Spinal cord (tissue), 10 donors: ENCODE measurements at places on chromosomes 13 and 19.

DNA sequence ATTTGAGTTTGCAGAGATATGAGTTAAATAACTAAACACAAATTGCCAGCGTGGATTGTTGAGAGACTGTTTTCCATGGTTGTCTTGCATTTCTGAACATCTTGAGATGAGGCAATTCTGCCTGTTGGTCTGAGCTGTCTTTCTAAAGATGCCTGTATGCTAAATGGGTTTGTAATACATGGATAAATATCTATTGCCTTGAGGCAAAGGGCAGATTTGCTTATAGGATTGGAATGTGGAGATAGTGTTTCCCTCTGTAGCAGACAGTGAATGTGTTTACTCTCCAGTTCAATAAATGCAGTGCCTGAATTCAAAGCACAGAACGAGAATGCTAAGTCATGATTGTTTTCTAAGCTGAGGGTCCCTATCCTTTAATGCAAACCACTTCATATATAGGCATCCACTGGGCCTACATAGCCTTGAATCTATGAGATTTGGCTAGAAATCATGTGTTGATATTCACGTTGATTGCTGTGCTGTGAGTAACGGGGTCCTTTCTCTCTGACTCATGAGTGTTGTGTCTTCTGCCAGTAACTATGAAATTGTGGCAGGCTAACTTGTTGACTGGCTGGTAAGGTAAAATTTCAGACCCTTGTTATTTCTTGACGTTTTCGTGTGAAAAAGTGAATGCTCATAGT is 2554.8 kb downstream of the PCDH9 start:
- H3K27ac ChIP-seq: no peak overlapping the region
- DNase-seq: no peak
- H3K4me3 ChIP-seq: no peak overlapping the region
- no peaks in the 10 kb centered on the region for H3K36me3 ChIP-seq

DNA sequence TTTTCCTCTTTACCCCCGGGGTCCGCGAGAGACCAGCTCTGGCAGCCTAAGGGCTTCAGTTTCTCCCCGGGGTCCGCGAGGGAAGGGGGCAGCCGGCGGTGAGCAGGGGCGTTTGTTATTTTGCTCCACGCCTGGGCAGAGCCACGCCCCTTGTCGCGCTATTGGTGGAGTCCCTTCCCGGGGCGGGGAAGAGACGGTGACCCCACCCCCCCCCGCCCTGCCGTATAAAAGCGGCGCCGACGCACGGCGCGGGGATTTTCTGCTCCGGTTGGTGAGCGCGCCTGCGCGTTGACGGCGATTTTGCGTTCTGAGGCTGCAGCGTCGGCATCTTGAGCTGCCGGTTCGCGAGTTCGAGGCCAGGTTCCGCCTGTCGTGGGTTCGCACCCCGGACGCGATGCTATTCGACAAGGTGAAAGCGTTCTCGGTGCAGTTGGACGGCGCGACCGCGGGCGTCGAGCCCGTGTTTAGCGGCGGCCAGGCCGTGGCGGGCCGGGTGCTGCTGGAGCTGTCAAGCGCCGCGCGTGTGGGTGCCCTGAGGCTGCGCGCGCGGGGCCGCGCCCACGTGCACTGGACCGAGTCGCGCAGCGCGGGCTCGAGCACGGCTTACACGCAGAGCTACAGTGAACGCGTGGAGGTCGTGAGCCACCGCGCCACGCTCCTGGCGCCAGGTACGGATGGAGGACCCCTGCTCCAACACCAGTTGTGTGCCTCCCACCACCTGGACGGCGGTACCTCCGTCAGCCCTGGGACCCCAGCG is at the start of gene ARRDC2:
TSS of gene ARRDC2 (plus strand) at position 254 of the 757 bp plus-strand sequence. CDS start at position 395, 141 bp downstream.
- H3K36me3 ChIP-seq: peaks cover 14% of the 10 kb centered on the region
- H3K27me3 ChIP-seq: no peaks in the 10 kb centered on the region
- H3K27ac ChIP-seq: peak within 1 kb of the TSS; percentile 84
- DNase-seq: peak; percentile 83
- peak within 1 kb of the TSS; percentile 46 for H3K4me3 ChIP-seq

DNA sequence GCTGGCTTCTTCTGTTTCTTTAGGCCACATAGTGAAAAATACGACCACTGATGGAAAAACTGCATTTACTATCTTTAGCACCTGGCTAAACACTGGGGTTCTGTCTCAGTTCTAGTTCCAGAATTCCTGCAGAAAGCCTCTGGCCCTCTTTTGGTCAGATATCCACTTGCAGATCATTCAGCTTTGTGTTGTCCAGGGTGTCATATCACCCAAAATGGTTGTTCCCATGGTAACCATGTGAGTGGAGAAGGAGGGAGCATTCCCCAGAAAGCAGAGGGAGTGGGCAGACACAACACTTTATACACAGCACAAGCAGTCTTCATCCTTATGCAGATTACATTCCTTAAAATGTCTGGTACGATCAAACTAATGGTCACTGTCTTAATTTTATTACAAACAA is 73.5 kb downstream of the CAB39L start:
- DNase-seq: peak; percentile 21
- H3K36me3 ChIP-seq: no peaks in the 10 kb centered on the region
- H3K27me3 ChIP-seq: no peaks in the 10 kb centered on the region
- no peak overlapping the region for H3K27ac ChIP-seq

DNA sequence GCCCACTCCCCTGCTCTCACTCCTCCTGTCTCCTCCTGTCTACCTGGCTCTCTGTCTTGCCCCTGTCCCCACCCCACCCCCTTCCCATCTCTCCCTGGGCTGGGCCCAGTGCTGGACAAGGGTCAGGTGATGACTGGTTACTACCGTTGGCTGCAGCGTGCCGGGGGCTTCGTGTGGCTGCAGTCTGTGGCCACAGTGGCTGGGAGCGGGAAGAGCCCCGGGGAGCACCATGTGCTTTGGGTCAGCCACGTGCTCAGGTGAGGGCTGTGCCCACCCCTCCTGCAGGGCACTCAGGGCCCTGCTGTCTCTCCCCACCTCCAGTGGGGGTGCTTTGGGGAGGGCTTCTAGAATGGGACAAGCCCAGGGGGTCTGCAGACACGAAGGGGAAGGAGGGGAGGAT is 7.6 kb downstream of the TMEM160 start:
- no peak overlapping the region for H3K27ac ChIP-seq
- no peak overlapping the region for H3K4me3 ChIP-seq
- H3K27me3 ChIP-seq: no peaks in the 10 kb centered on the region
- peaks cover 46% of the 10 kb centered on the region for H3K36me3 ChIP-seq
- H3K4me1 ChIP-seq: peaks cover 6% of the 10 kb centered on the region
- DNase-seq: no peak

- DNase-seq: no peak
- H3K27ac ChIP-seq: no peak overlapping the region
- peak overlapping the region; percentile 16 for H3K4me3 ChIP-seq
- peaks cover 35% of the 10 kb centered on the region for H3K27me3 ChIP-seq
- peaks cover 22% of the 10 kb centered on the region for H3K36me3 ChIP-seq
- H3K4me1 ChIP-seq: peaks cover 44% of the 10 kb centered on the region
These were observed 443 bp downstream of the TBXA2R start for GRCh38 chr19:3606174-3606689.

DNA sequence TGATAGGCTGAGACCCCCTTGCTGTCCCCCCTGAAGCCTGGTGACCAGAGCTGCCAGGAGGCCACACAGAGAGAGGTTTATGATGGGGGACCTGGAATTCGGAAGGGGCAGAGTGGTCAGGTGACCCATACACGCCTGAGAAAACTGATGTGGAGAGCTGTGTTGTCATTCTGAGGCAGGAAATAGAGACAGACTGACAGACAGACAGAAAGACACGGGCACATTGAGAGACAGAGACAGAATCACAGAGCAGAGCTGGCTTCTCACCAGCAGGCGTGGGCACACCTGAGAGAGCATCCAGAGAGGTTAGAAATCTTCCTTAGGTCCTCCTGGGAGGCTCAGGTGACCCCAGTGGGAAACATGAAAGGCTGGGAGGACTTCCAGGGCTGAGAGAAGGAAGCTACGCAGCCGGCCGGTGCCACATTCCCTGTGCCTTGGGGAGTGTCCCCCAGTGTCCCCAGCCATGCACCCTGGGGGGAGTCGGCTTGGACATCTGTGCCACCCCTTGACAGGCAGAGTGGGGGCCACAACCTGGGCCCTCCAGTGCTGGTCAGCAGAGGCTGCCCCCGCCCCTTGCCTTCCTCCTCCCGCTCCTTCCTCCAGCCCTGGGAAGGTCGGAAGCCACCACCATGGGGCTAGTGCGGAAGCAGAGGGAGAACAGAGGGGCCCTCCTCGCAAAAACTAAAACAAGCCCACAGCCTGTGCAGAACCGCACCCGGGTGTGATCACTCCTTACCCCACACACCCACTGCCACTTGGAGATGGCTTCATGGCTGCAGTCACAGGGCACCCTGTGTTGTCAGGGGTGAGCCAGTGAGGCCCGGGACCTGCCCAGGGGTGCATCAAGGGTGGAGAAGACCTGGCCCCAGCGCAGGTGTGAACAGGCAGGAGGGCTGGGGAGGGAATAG is 2.2 kb downstream of the FFAR1 start:
- peak; percentile 0 for DNase-seq
- no peak overlapping the region for H3K27ac ChIP-seq
- no peaks in the 10 kb centered on the region for H3K36me3 ChIP-seq
- H3K4me3 ChIP-seq: no peak overlapping the region
- no peaks in the 10 kb centered on the region for H3K4me1 ChIP-seq

DNA sequence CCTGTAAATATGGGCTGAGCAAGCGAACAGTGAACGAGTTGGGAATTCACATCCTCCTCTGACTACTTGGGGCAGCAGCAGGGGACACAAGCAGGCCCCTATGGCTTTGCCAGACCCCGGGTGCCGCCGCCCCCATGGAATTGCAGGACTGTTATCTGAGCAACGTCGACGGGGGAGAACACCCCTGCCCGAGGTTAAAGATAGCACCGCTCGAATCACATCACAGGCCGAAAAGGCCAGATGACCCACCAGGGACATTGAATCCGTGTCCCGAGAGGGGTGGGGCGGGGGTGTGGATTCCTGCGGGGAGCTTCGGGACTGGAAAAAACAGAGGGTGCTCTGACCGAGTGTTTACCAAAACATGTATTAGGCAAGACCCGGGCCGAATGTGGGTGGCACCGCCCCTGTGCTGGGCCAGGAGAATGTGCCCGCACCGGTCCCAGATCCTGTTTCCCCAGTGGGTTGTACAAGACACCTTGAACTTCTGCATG is 9.1 kb downstream of the FEM1A start:
- peaks cover 38% of the 10 kb centered on the region for H3K36me3 ChIP-seq
- no peak overlapping the region for H3K4me3 ChIP-seq
- H3K4me1 ChIP-seq: peaks cover 6% of the 10 kb centered on the region
- no peak overlapping the region for H3K27ac ChIP-seq
- no peaks in the 10 kb centered on the region for H3K27me3 ChIP-seq

- no peak for DNase-seq
- H3K4me3 ChIP-seq: no peak overlapping the region
- no peaks in the 10 kb centered on the region for H3K4me1 ChIP-seq
- peaks cover 72% of the 10 kb centered on the region for H3K36me3 ChIP-seq
- H3K27me3 ChIP-seq: no peaks in the 10 kb centered on the region
These were observed 7.9 kb downstream of the ZNF784 start for GRCh38 chr19:55616395-55616875.
